GM04504 (cell line): ENCODE measurements at places on chromosomes 6 and 20.

DNA sequence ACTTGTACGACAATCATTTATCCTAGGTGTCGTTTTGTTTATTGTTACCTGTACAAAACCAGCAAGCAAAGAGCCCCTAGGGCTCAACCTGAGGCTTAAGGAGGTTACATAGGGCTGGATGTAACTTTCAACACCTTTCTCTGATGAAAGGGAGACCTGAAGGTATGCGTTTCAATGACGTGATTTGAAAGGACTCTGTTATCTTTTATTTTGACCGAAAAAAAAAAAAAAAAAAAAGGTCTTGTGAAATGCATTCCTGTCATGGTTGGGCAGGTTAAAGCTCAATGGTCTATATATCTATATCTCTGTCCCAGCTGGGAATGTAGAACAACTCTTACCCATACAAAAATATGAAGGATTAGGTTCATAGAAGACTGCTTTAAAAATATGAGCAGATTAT, 78.7 kb upstream of the SASH1 start:
- DNase-seq, result no peak

DNA sequence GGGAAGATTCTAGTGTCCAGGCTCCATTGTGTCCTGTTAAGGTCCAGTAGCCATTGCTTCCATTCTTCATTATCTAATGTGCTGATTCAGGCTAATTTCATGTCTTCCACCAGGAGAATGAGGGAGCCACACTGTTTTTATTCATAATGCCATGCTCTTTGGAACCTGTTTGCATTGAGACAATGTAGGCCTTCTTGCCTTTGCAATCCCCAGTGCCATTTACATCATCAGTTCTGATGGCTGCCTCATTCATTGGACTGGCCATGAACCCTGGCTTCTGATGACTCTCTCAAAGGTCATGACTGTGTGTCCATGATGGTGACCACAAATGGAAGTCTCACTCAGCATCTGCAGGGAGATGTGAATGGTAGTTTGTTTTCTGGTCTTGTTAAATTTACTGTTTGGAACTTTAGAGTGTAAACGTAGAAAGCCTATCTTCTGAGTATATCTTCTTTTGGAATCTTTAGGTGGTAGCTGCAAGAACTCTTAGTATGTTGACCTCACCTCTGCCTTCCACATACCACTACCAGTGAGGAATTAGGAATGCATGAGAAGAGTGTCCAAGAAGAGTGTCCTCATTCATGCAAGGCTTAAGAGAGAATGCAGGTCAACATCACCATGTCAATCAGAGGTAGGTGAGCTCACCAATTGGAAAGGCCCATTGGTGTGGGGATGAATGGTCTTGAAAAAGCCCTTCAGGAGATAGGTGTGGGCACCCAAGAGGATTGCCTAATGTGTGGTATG, 42.9 kb upstream of the ZFP64 start:
- no peak for DNase-seq

- DNase-seq, result peak; percentile 31
These were observed 560.5 kb downstream of the HAO1 start for GRCh38 chr20:7379621-7380220.

DNA sequence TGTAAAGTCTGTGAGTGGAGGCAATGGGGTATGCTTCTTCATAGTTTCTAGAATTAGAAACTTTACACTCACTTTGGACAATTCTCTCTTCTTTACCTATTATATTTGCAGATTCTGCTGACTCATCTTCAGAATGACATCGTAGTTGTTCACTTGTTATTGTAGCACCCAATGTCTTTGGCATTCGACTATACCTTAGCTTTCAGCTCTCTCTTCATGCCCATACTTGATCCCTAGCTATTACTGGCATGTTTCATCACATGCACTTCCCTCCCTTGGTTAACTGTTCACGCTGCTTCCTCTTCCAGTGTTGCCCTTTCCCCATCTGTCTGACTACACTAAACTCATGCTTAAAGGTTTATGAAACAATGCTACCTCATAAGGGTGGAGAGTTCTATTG, 298.1 kb upstream of the TCF21 start:
- no peak for DNase-seq

GRCh38 chr6:29509239-29509638, 21.5 kb upstream of the MAS1L start:
- DNase-seq, result no peak

GRCh38 chr20:1267161-1267560, 1.1 kb downstream of the SNPH start:
- DNase-seq, result no peak

- no peak for DNase-seq
These were observed 3.0 kb downstream of the ADGRF4 start for GRCh38 chr6:47701363-47701762.

- DNase-seq, result no peak
These were observed 111.0 kb upstream of the RALGAPA2 start for GRCh38 chr20:20823476-20823881.
